G401 (cell line): ENCODE measurements at places on chromosomes 12 and 14.

DNA sequence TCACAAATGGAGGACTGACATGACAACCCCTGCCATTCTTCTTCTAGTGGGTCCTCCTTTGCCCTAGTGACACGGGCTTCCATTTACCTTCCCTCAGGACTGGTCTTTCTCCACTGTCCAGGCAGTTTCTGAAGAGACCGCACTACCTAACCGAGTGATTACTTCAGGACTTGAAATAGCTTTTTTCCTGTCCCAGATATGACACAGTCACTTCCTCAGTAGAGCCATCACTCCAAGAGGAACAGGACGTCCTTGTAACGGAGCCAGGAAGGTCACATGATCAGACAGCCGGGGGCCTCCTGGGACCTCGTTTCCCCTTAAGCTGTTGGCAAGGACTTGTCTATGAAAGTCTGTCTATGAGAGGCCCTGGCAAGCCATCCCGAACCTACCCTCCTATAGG, 62.3 kb downstream of the FOS start:
- peak; percentile 29 for DNase-seq

DNA sequence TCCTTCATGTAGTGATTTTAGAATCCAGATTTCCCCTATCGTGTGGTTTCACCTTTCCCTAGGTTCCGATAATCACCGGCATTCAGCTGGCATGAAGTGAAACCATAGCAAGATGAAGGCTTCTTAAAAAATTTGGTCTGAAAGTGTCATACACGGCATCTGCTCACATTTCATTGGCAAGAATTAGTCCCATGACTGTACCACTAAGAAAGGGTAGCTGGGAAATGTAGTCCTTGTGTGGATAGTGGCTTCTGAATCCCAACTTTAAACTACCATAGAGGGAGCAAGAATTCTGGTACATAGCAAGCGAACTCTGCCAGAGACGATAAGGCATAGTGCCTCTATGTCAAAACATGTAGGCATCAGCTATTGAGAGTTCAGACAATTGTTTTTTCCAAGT, 360.1 kb upstream of the TBX3 start:
- no peak for DNase-seq

DNA sequence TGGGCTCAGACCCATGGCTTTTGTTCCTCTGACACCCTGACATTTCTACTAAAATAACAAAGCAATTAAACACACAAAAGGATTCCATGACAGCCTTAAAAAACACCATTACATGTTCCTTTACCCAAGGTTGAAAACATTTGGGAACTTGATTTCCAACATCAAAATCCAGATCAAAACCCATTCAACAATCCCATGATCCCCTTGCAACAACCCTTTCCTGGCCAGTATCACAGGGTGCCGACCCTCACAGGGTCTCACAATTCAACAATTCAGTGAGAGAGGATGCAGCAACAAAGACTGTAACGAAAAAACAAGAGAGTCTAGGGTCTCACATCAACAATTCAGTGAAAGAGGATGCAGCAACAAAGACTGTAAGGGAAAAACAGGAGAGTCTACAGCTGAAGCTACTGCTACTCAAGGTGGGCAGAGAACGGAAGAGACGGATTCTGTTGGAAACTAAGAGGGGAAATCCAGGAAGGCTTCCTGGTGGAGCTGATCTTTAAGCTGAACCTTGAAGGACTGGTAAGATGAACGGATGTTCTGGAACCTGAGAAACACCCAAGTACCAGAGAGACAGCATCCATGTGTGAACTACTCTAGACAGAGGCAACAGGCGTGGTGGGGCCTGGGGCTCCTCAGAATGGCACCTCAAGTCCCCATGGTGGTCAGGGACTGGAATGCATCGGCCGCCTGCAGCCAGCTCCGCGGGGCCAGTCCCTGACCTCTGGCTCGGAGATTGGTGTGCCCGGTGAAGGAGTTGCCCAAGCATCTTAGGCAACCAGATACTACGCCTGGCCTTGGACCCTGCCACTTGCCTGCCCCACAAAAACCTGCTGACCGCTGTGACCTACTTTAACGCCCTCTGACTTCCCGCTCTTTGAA, 22.7 kb upstream of the ZFP36L1 start:
- no peak for DNase-seq

DNA sequence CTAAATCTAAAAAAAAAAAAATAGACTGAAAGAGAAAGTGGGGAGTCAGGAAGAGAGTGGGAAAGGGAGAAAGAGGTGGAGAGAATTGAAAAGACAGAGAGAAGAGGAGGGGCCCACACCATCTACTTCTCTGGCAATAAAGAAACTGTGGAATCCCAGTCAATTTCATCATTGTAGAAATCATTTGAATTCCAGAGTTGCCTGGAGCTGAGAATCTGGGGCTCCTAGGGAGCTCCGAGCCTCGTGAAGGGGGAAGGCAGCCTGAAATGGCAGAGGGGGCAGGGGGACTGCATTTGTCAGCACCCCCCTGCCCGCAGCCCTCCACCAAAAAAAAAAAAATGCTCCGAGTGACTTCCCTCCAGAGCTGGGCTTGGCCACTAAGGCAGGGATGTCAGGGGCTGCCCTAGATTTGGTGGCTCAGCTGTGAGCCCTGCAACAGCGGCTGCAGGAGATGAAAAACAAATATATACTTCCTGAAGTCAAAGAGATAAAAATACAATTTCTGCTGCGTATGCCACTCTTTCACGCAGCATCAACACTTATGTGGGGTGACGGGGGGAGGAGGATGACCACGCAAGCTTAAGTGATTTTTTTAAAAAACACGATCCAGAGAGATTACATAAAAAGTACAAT, 80.5 kb downstream of the BCL11B start:
- DNase-seq = peak; percentile 48

GRCh38 chr14:51185754-51186153, 54.3 kb upstream of the TMX1 start:
- DNase-seq = no peak
